Fibroblast of pulmonary artery (primary cell): ENCODE measurements at places on chromosomes 11 and 22.

DNA sequence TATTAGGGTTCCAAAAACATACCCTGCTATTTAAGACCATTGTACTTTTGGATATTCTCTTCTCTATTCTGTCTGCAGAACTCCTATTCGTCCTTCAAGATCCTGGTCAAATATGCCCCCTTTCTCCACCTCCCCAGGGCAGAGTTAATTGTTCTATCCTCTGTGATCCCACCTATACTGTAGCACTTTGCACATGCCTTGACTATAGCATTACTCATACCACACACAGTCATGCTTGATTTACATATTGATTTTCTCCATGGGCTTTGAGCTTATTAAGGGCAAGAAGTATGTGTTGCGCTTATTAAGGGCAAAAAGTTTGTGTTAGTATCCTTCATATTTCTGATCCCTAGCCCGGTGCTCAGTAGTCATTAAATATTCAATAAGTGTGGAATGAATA lies 263.7 kb upstream of the CADM1 start:
- DNase-seq = no peak

- no peak for DNase-seq
Measured at GRCh38 chr11:73114110-73114834, 27.8 kb downstream of the FCHSD2 start.

DNA sequence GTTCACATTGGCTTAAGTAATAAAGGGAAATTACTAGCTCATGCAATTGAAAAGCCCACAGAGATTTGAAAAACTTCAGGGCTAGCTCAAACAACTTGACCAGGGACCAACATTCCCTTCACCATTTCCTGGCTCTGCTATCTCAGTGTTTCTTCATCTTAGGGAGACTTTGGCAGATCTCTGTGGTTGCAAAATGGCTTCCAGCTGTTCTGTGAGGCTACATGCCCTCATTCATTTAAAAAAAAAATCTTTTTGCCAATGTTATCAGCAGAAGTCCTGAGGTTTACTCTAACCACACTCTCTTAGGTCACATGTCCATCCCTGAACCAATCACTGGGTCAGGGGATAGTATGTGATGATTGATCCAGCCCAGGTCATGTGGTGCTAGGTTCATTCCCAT lies 13.9 kb upstream of the RASSF10 start:
- DNase-seq = peak; percentile 85

GRCh38 chr22:45968751-45969413 lies 8.1 kb downstream of the WNT7B start:
- DNase-seq = peak; percentile 35

DNA sequence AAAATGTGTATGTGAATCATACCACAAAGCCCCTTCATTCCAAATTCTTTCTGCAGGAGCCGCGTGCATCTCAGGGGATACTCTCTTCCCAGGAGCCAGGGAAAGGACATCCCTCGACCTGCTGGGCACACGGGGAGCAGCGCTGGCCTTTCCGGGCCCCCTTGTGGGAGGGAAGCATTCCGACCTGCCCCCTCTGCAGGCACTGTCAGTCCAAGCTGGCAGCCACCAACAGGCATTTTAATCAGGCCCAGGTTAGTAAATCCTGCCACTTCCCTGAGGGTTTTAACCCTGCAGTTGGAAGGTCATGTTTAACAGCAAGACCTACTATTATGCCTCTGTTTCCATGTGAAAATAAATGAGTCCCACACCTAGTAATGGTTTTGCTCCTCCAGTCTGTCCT lies 391.5 kb downstream of the SHANK2 start:
- no peak for DNase-seq

DNA sequence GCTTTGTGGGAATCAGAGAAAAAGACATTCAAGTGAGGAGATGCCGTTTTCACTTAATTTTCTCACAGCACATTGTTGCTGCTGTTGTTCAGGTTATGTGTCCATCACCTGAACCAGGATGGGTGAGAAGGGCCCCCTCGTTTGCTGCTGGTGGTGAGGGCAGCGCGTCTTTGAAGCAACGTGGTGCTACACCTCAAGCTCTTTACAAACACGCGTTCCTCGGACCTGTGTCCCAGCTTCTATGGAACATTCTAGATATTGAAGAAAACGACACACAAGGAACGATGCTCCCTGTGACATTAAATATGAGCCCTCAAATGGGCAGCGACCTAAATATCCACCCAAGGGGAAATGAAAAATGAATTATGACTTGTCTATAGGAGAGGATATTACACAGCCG lies 418.6 kb downstream of the MN1 start:
- DNase-seq = no peak

GRCh38 chr11:128513915-128514681 lies 73.3 kb downstream of the ETS1 start:
- no peak for DNase-seq

DNA sequence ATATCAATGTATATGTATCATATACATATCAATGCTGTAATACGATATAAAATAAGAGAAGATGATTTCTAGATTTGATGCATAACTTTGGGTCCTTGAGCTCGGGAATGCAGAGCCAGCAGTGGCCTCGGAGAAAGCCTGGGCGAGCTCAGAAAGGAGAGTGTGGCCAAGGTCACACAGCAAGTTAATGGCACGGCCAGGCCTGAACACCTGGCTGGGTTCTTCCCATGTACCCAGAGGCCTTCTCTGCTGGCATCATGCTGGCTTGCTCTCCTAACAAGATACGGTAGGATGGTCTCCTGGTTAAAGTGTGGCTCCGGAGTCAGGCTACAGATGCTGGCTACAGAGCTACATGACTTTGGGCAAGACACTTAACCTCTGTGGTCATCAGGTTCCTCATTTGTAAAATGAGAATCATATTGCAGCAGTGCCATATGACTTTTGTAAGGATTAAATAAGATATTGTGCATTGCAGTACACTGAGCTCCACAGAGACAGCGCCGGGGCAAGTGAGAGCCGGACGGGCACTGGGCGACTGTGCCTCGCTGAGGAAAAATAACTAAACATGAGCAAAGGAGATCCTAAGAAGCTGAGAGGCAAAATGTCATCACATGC lies 29.9 kb downstream of the TPST2 start:
- DNase-seq = no peak

DNA sequence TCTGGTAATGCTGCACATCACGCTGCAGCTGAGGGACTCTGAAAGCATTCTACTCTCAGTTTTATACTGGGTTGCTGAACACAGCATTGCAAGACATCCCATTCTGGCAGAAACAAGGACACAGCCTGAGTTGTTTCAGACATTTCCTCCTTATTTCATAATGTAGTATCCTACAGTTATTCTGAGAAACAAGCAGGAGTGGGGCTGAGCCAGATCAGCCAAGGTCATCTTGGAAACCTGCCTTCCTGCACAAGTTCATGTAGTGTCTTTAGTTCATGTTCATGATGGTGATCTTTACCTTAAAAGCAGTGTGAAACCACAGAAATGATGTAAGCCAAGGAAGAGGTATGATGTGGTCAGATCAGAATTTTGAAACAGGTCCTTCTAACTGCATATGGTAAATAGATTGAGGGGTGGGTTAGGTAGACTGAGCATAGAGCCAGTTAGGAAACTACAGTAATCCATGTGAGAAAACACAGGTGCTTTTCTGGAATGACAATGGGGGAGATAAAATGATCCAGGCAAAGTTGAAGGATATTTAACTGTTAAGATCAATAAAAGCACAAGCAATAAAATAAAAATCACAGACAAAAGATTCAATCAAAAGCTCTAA lies 1686.8 kb downstream of the LRRC4C start:
- DNase-seq = no peak

- no peak for DNase-seq
Measured at GRCh38 chr11:23010790-23011335, 150.6 kb upstream of the CCDC179 start.

- no peak for DNase-seq
Measured at GRCh38 chr22:17410576-17410975, 41.3 kb downstream of the CECR2 start.

DNA sequence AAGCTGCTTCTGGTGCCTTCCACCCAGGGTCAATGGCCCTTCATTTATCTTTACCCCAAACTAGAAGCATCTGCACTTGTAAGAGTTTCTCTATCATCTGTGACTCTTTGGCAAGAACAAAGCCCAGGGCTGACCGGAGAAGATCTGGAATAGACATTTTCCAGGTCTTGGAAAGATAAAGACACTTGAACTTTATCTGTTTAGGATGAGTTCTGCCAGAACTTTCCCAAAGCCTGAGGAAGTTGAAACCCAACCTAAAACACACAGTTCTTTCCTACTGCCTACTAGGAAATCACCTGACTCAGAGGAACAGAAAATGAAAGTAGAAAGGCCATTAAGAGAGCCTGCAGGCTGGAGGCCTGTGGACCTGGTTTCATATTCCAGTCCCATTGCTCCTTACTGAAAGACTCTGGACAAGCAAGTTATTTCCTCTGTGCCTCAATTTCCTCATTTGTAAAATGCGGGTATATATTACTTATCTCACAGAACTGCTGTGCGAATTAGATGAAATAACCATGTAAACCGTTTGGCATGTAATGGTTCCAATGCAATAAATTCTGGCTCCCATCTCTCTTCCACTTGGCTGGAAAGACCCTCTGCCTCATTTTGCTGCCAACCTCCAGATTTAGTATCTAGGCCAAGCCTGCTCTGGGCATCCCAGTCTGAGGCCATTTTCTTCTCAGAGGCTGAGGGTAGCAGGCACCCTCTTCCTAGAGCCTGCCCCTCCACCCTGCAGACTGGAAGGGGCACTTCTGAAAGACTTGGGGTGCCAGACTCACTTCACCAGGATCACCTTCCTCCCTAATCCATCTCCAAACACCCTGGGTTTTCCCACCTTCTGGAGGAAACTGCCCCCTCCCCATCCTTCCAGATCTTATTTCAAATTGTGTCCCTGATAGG lies 1.2 kb downstream of the UBE2L6 start:
- peak; percentile 44 for DNase-seq
